ENCODE measurements at places on chromosomes 12 and 14.

DNA sequence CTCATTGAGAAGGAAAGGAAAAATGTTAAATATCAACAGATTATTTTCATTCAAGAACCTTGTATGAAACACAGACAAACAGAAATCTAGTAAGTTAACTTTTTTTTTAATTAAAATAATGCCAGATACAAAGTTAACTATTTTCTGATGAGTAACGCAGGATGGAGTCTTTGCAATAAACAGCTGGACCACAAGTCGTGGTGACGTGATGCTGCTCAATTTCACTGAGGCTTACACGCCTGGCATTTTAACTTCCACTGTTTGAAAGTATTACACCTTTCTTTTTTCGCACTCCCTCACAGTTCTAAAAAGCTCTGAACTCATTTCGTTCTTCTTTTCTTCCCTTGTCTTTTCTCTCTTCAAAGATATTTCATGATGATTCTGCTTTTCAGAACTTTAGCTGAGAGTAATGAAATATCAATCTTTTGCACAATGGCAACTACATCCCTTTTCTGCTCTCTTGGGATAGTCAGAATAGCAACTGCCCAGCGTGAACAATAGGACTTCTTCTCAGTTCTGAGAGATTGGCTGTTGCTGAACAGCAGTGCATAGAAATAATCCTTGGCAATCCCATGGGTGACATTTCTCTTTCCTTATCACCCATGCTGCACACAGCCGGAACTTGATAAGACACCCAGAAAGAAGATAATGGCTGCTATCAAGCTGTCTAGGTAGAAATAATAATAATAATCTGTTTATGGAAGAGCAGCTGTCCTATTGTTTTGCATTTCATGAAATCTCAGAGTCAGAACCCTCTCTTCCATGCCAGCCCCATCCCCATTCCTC is 160.5 kb downstream of the BTG1 start:
- DNase-seq = no peak

- no peak for DNase-seq
These were observed 201.1 kb downstream of the MED13L start for GRCh38 chr12:116076399-116076798.

DNA sequence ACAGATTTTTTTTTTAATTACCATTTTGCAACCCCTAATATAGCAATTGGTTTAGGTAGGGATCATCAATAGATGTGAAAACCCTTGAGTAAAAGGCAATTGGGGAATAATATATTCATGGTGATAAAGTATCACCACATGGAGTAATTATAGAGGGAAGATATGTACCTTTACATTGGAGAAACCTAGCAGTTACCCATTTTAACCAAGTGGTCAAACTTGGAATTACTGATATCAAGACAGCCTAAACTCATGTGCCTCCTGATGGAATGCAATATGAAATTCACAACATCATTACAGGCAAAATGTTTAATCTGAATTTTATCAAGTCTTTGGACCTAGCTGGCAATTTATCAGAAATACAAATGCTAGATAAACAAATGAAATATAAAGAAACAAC is 6.7 kb upstream of the SLC10A1 start:
- DNase-seq = no peak

DNA sequence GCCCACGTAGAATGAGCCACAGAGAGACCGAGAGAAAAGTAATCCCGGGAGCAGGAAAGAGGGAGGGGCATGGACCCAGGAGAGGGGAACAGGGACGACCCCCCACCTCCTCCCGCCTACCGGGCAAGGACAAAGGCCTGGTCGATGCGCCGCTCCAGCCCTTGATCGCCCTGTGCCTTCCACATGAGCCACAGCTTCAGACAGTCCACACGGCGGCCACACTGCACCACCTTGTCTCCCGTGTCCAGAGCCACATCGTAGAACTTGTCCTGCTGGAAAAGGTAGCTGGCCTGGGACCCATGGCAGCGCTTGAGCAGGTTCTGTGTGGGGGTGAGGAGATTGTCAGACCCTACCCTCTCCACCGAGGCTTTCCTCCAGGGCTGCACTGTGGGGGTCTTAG is 20.5 kb upstream of the ZNF740 start:
- no peak for DNase-seq

GRCh38 chr14:55684956-55685584 is 105.1 kb downstream of the KTN1 start:
- no peak for DNase-seq

- DNase-seq = no peak
These were observed 42.9 kb downstream of the IFNG-AS1 start for GRCh38 chr12:68031881-68032739.

GRCh38 chr14:44669496-44669895 is 162.4 kb upstream of the FSCB start:
- DNase-seq = no peak

DNA sequence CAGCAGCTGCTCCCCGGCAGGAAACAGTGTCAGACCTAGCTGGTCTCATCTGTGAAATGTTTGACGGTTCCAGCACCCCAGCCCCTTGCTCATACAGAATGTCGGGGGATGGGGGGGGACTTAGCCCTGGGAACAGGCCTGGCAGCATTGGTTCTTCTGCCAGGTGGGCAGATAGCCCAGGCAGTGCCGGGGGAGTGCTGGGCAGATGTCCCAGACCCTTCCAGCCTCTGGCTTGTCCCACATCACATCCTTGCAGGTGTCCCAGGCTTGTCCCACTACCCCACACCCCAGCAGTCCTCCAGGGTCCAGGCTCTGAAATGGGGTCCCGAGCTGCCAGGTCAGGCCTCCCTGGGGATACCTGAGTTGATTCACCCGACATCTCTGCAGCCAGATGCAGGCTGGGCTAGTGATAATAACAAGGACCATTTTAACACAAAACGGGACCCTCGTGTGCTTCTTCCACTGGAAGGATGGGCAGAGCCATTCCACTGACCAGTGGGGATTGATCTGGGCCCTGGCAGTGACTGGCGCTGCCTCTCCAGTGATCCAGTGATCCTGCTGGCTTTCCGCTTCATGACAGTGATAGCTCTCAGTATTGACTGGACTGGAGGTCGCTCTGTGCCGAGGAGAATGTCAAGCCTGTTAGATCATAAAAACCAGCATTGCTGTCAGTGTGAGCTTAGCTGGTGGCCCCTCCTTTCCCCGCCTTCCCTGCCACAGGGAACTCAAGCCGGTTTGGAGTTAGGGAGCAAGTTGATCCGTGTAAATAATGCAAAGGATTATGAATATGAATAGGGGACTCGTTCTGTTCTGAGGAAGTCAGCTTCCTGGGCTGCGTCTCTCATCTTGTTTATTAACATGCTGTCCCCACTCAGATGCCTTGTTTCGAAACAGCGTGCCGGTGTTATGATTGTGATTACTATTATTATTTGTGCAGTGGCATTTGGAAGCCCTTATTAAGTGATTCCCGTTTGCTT is 180.6 kb downstream of the AACS start:
- DNase-seq = no peak

GRCh38 chr14:78143489-78144145 is 26.6 kb upstream of the NRXN3 start:
- DNase-seq = no peak

DNA sequence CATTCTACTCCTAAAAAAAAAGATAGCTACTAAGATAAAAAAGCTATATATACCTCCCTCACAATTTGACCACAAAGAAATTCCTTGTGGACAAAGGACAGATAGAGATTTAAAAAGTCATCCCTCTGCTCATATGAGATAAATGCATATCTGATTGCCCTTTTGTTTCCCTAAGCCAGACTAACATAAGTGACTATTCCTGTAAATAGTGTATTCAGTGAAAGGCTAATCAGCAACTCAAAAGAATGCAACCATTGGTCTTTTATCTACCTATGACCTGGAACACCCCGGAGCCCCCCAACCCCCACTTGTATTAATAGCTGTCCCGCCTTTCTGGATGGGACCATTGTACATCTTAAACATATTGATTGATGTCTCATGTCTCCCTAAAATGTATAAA is 6.3 kb upstream of the TMPO start:
- no peak for DNase-seq

- DNase-seq = no peak
These were observed 49.4 kb downstream of the PITPNM2 start for GRCh38 chr12:123101526-123101925.

GRCh38 chr14:89440986-89441909 is 24.2 kb upstream of the FOXN3 start:
- DNase-seq = no peak

DNA sequence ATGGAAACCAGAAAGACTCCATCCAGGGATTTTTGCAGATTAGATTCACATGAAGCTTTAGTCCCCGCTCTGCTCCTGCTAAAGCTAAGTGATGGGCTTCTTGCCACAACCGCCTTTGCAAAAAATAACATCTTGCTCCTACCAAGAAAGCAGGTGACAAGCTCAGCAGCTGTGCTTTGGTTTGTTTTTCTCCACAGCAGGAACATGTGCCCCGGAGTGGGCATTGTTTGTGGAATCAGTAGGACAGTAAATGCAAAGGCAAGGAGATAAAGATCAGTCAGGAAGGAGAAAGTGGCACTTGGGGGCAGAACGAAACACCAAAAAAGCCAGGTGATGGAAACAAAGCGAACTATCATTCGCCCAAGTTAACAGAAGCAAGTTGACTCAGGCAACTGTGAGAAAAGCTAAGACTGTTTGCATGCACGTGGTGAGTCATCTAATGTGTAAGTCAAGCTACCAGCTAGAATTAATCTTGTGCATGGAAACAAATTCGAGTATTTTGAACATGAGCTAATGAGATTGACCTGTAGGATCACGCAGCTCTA is 165.5 kb upstream of the PLXNC1 start:
- DNase-seq = no peak

GRCh38 chr12:85616201-85616600 is 220.0 kb downstream of the RASSF9 start:
- no peak for DNase-seq

DNA sequence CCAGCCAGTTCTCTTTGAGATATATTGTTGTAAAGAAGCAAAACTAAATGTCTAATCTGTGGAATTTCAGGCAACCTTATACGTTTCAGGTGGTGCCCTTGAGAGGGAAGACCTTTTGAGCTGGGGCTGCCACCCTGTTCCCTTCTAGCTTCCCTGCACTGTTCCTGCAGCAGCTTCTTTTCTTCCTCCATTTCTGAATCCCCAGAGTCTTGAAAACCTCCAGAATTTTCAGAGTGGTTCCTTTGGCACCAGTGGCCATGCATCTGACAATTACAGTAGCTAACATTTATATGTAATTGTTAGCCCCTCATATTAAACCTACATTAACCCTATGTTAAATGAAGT is 271.3 kb downstream of the ZFP36L1 start:
- no peak for DNase-seq

GRCh38 chr12:55982319-55982936 is 8.6 kb downstream of the RAB5B start:
- DNase-seq = no peak

DNA sequence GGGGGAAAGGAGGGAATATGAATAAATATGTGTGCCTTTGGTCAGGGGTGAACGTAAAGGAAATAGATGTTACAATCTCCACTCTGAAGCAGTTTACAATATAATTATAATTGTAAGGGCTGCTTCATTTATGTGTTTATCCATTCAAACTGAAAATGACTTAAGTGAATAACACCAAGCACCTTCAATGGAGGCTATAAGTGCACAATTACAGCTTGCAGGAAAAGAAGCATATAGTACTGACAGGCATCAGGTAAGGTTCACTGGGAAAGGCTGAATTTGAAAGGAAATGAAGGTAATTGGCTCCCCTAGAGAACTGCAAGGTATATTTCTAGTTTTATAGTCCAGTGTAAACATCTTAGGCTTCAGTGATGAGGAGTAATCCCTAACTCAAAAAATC is 192.7 kb downstream of the STXBP6 start:
- no peak for DNase-seq
